ENCODE measurements at places on chromosomes 7 and 10.

- DNase-seq, result no peak
Measured at GRCh38 chr10:124596962-124597845, 135.6 kb downstream of the LHPP start.

- no peak for DNase-seq
Measured at GRCh38 chr10:91347529-91347928, 62.6 kb upstream of the HECTD2 start.

GRCh38 chr10:92316610-92317009, 25.6 kb downstream of the MARCHF5 start:
- no peak for DNase-seq

- no peak for DNase-seq
Measured at GRCh38 chr7:123974326-123974908, 49.4 kb downstream of the SPAM1 start.

DNA sequence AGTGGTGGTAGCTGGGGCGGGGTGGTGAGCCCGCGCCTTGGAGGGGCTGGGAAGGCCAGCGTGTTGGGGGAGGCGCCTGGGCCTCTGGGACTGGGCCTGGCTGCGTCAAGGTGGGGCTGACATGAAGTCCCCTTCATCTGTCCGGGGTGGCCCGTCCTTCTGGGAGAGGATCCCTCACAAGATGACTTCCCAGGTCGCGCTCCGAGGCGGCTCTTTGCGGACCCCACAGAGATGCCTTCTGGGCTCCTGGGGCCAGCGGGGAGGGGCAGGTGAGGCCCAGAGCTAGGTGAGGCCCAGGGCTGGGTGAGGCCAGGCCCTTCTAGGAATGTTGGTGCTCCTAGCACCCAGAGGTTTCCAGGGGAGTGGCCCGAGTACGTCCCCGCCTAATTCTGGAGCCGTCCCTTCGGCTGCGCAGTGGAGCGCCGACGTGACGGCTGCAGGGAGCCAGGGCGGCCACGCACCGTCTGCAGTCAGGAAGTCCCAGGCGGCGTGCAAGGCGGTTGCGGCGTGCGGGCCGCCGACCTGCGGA, 58.2 kb upstream of the NUPR2 start:
- DNase-seq, result no peak

- no peak for DNase-seq
Measured at GRCh38 chr7:75776295-75776971, 4.4 kb upstream of the CCL26 start.

DNA sequence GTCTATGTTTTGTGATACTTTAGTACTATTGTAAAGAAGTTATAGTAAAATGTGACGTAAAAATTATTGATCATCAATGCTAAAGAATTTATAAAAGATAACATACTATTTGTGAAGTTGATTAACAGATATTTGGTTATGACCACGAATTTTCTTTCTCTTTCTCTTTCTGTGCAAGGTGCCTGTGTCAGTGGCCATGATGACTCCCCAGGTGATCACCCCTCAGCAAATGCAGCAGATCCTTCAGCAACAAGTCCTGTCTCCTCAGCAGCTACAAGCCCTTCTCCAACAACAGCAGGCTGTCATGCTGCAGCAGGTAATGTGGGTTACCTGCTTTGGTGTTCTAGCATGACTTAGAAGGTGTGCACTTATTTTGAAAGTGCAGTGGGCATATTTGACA, 213.7 kb downstream of the FOXP2 start:
- no peak for DNase-seq

GRCh38 chr10:94093286-94093905, 99.7 kb downstream of the PLCE1 start:
- DNase-seq, result no peak

DNA sequence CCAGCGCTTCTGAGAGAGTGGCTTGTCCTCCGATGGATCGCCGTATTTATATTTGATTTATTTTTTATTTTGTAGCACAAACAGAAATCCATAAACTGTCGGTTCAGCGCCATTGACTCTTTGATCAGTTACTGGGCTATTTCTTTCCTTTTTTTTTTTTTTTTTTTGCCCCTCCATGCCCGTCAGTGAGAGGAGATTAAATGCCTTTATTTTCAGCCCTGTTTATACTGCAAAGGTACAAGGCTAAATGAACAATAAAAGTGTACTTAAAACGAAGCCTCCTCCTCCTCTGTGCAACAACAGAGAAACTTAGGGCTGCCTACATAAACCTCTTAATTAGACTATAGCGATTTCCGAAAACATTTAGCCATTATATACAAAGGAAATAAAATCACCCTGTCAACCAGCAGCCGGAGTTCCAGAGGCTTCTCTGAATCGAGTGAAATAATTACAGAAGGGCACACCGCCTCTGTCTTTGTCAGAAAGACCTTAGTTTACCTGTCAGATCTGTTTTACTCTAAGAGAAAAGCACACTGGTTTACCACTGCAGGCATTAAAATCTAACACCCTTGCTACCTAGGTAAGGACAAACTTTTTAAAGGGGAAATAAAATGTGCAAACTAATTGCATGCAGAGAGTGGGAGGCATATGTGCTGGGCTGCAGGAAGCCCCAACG, 3.5 kb downstream of the EBF3 start:
- DNase-seq, result no peak

DNA sequence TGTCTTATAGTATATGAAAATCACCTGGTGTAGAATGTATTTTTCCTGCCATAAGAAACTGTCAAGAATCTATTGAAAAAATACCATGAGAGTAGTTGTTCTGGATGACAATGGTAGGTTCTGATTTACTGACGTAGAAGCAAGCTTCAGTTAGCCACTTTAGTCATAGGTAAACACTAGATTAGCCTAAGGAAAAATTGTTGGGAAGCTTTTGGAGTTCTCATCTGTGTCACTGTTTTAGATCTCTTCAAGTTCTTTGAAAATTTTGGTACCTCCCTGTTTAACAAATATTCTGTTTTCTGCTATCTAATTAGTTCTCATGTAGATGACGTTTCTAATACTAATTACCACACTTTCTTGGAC, 131.8 kb downstream of the ADK start:
- DNase-seq, result no peak

DNA sequence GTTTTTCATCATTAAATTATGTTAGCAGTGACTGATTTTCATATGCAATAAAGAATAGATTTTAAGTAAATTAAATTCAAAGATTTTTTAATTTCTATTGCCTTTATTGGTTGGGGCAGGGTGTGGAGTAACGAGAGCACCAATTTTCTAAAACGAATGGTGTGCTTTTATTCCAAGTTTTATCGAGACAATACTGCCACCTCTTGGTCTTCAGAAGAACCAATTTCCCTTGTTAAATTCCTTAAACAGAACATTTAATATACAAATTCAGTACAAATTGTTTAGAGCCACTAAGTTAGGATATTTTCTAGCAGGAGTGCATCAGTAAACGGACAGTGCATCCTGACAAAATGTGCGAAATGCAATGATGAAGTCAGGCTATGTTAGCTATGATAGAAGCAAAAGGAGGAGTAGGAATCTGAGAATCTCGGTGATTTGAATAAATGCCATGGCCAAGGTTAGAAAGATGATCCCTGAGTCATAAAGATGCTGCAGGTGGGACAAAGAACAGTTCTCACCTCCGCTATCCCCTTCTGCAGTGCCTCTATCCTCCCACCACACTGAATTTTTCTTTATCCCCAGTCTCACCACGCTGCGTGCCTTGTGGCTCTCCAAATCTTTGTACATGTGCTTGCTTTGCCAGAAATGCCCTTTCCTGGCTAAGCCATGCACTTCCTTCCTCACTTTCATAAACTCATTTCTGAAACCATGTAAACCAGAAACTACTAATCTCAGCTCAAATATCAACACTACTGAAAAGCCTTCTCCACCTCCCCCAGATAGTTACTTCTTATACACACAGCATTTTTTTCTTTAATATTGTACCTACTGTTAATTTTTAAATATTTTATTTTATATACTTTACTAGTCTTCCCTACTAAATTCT, 31.9 kb upstream of the AGBL3 start:
- DNase-seq, result peak; percentile 36

- no peak for DNase-seq
Measured at GRCh38 chr7:2171855-2172254, 60.9 kb downstream of the MAD1L1 start.

- DNase-seq, result no peak
Measured at GRCh38 chr10:132663666-132664365, 122.1 kb downstream of the NKX6-2 start.

GRCh38 chr7:34086064-34086463, 180.7 kb downstream of the BMPER start:
- no peak for DNase-seq

GRCh38 chr10:15374156-15374555, 3.1 kb upstream of the FAM171A1 start:
- peak; percentile 64 for DNase-seq

GRCh38 chr7:21383227-21384220, 44.4 kb upstream of the SP4 start:
- DNase-seq, result no peak

DNA sequence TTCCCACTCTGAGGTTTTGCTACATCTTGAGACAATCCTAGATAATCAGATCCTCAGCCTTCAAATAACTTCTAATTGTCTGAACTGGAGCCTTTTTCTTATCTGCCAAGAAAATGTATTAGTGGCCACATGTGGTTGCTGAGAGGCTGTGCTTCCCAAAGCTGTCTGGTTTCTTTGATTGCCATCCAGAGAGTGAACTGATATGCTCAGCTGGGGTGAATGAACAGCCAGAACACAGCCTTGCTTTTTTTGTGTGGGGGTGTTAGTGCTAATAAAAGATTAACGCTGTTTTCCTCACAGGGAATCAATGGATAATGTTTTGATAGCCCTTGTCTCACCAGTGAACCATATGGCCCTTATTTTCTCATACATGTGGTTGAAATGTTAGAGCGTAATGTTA, 66.9 kb downstream of the BBS9 start:
- no peak for DNase-seq

GRCh38 chr10:29238523-29239135, 50.2 kb upstream of the LYZL1 start:
- no peak for DNase-seq

DNA sequence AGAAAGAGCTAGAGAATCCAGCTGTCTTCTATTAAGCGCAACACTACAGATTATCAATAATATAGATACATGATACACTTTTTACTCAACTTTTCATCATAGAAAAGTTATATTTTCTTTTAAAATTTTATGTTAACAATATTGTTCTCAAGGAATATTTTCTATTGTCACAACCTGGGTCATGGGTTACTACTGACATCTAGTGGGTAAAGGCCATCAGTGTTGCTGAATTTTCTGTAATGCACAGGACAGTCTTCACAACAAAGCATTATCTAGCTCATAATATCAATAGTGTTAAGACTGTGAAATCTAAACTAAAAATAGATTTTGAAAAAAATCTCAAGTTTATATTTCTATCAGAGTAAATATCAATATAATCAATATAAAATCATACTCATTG, 209.8 kb downstream of the ZNF33B start:
- no peak for DNase-seq

DNA sequence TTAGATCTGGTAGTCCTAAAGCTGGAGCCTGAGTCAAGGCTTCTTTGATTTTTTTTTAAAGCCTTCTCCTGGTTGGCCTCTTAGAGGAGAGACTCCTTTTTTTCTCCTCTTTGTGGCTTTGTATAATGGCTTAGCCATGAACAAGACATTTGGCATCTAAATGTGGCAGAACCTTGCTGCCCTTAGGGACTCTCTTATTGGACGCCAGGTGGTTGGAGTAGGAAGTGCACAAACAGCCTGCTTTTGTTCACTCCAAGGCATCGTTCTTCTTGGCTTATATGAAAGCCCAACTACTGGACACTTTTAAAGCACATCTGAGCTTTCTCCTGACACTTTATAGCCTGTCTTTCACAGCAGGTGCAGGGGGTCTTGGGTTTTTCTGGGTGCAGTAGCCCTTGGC, 25.0 kb downstream of the ZPBP start:
- DNase-seq, result no peak

GRCh38 chr10:104308439-104308903, 29.8 kb downstream of the ITPRIP start:
- DNase-seq, result no peak

DNA sequence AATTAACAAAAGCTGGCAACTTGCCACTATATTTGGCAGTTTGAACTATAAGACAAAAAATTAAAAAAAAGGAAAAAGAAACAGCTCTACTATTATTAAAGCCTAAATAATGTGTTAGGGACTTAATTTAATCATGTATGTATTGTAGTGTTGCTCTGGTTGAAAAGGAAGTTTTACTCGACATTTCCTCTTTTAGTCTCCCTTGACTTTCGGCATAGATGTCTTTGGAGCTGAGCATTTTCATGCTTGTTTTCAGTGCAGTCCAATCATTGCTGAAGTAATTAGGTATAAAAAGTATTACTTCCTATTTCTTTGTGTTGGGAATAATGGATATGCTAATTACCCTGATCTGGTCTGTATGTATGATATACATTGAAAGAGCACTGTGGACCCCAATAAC, 216.8 kb upstream of the KLF6 start:
- DNase-seq, result no peak

DNA sequence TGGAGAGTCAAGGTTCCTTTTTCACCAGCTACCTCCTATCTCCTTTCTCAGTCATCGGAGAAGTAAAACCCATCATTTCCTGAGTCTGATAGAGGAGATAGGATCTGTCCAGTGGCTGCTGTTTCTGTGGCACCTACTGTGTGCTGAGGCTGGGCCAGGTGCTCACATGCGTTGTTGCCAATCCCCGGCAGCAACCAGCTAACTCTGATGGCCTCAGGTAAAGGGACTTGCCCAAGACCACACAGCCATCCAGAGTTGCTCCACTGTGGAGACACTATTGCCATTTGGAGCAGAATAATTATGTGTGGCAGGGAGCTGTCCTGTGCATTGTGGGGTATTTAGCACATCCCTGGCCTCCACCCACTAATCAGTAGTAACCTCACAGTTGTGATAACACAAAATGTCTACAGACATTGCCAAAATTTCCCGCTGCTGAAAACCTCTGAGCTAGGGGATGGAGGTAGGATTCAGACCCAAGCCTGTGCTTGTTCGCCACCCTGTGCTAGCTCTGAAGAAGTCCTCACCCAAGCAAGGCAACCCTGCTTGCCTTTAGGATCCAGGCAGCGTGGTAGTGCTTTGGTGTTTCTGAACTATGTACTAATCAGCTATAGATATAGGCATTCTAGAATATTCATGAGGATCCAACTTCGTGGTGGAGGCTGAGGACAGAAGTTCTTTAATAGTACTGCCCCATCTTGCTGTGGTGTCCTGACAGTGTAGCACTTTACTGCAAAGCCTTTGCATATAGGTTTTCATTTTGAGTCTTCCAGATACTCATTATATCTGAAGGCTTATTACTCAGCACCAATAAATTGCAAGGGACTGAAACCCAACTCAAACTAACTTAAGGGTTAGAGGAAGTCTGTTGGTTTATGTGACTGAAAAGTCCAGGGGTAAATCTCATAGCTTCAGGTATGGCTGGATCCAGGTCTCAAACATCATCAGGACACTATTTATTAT, 164.6 kb downstream of the GRK5 start:
- no peak for DNase-seq

DNA sequence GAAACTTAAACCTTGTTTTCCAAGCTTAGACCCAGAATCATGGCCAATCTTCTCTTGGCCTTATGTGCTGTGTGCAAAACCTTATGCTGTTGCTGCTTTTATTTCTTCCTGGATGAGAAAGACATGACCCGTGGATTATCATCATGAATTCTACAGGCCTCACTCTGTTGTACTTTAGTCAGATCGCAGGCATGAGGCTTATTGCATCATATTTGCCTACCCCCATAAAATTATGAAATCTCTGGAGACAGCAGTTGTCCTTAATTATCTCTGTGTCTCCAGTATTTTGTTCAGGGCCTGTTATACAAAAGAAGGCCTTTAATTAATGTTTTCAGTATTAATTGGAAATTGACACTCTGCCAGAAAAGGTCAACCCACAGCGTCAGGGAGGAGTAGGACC, 71.6 kb downstream of the PLCE1 start:
- no peak for DNase-seq

- DNase-seq, result peak; percentile 3
Measured at GRCh38 chr10:108358912-108359311, 1194.4 kb upstream of the SORCS1 start.

GRCh38 chr7:85065888-85066485, 120.9 kb downstream of the SEMA3D start:
- DNase-seq, result no peak
